ENCODE measurements at places on chromosomes 11 and 22. TPM values are rescaled to one million over a fixed set of nuclear protein-coding genes. Genes with fewer than 3 reads are reported as not detected.

GRM5 gene
- total RNA-seq = 0.04 TPM

- no peaks in the 10 kb centered on the region for H3K27me3 ChIP-seq
- peaks cover 2% of the 10 kb centered on the region for H3K4me1 ChIP-seq
- no peak overlapping the region for H3K4me3 ChIP-seq
- H3K27ac ChIP-seq = no peak overlapping the region
- peak; percentile 53 for DNase-seq
- peaks cover 60% of the 10 kb centered on the region for H3K36me3 ChIP-seq
Measured at GRCh38 chr11:73931039-73931645, 19.7 kb upstream of the DNAJB13 start.

DNA sequence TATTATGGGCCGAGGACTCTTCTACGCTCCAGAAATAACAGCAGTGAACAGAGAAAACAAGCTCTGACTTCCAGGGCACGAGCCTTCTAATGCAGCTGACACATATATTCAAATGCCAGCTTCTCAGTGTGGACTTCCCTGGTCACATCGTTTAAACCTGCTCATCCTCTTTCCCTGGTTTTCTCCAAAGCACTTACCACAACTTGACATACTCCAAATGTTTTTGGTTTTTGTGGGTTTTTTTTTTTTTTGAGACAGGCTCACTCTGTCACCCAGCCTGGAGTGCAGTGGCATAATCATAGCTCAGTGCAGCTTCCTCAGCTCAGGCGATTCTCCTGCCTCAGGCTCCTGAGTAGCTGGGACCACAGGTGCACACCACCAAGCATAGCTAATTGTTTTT is 105.5 kb downstream of the MICAL3 start:
- no peaks in the 10 kb centered on the region for H3K27me3 ChIP-seq
- no peaks in the 10 kb centered on the region for H3K36me3 ChIP-seq
- no peak overlapping the region for H3K4me3 ChIP-seq
- no peak for DNase-seq
- peaks cover 80% of the 10 kb centered on the region for H3K4me1 ChIP-seq

SYTL2 gene
- total RNA-seq = 65.7 TPM

DNA sequence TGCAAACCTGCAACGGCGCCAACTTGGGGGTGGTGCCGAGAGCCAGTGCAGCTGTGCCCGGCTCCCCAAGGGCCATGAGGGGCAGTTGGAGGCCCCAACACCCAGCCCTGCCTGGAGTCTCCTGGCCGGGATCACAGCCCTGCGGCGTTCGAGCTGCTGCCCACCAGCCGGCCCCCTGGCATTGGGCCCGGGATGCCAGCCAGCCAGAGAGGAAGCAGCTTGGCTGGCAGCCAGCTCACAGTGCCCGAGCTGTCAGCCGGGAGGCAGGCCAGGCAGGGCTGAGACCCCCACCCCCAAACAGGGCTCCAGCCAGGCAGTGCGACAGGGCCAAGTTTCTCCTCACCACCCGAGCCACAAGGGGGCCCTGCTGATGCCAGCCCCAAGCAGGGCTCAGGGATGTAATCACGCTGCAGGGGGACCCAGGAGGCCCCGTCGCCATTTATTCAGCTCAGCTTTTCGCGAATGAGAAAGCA is 26.0 kb upstream of the TCF20 start:
- DNase-seq = peak; percentile 78
- no peak overlapping the region for H3K4me3 ChIP-seq
- H3K36me3 ChIP-seq = no peaks in the 10 kb centered on the region

PAAF1 gene
- total RNA-seq = 23.6 TPM

MFNG gene
- total RNA-seq = 5.2 TPM

FOLH1 gene
- 1.3 TPM for total RNA-seq

CECR2 gene
- total RNA-seq = 10.3 TPM

PATL1 gene
- total RNA-seq = 8.2 TPM

DNA sequence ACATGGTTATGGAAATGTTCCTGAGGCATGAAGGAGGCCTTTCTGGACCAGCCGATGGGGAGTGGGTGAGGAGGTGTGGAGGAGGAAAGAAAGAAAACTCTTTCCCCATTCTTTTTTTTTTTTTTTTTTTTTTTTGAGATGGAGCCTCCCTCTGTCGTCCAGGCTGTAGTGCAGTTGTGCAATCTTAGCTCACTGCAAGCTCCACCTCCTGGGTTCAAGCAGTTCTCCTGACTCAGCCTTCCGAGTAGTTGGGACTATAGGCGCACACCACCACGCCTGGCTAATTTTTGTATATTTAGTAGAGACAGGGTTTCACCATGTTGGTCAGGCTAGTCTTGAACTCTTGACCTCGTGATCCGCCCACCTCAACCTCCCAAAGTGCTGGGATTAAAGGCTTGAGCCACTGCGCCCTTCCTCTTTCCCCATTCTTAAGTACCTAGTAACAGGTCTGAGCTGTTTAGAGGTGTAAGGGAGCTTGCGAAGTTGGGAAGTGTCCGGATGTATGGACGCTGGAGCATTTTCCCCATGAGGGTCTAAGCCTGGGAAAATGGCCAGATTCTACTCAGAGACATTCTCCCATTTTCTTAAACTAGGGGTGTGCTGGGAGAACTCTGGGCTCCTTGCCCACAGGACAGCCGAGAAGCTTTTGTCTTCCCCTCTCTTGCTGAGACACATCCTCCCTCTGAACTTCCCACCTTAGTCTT is 135.8 kb downstream of the TEAD1 start:
- H3K4me3 ChIP-seq = no peak overlapping the region
- peak overlapping the region; percentile 22 for H3K27ac ChIP-seq
- peaks cover 3% of the 10 kb centered on the region for H3K36me3 ChIP-seq
- no peaks in the 10 kb centered on the region for H3K27me3 ChIP-seq
- peaks cover 40% of the 10 kb centered on the region for H3K4me1 ChIP-seq

DNA sequence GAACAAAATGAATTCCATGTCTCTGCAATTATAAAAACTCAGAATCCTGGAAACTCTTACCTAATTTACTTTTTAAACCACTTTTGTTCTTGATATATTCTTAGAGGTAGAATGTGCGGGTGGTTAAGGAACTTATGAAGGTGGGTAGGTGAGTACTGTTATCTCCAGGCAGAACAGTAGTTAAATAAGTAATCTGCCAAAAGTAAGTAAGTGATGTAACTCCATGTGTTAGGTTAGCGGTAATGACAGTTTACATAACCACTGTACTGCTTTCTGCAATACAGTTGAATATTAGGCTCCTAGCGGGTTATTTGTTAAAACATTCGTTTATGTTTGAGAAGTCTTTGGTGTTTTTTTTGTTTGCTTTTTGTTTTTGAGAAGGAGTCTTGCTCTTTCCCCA is 7.1 kb downstream of the LARGE1 start:
- no peak for DNase-seq
- H3K4me1 ChIP-seq = peaks cover 11% of the 10 kb centered on the region
- H3K4me3 ChIP-seq = no peak overlapping the region

ELFN2 gene
- total RNA-seq = 0.35 TPM

KCNJ11 gene
- 12.9 TPM for total RNA-seq

TMPRSS6 gene
- not detected for total RNA-seq

- H3K4me3 ChIP-seq = no peak overlapping the region
- no peaks in the 10 kb centered on the region for H3K36me3 ChIP-seq
- H3K4me1 ChIP-seq = no peaks in the 10 kb centered on the region
- peak; percentile 83 for DNase-seq
- H3K27me3 ChIP-seq = no peaks in the 10 kb centered on the region
- H3K27ac ChIP-seq = no peak overlapping the region
Measured at GRCh38 chr11:79648766-79649520, 208.1 kb upstream of the TENM4 start.

- H3K27me3 ChIP-seq = no peaks in the 10 kb centered on the region
- H3K36me3 ChIP-seq = peaks cover 2% of the 10 kb centered on the region
- H3K4me1 ChIP-seq = no peaks in the 10 kb centered on the region
- no peak overlapping the region for H3K27ac ChIP-seq
- H3K4me3 ChIP-seq = no peak overlapping the region
- no peak for DNase-seq
Measured at GRCh38 chr22:38601221-38601764, 31.3 kb upstream of the DMC1 start.

CKAP5 gene
- 45.5 TPM for total RNA-seq

- DNase-seq = no peak
- H3K4me3 ChIP-seq = no peak overlapping the region
- peaks cover 11% of the 10 kb centered on the region for H3K4me1 ChIP-seq
- H3K36me3 ChIP-seq = no peaks in the 10 kb centered on the region
- H3K27ac ChIP-seq = no peak overlapping the region
Measured at GRCh38 chr11:104093426-104094280, 57.2 kb downstream of the DDI1 start.

GRCh38 chr11:126336671-126337101 is 18.8 kb upstream of the ST3GAL4 start:
- H3K36me3 ChIP-seq = peaks cover 36% of the 10 kb centered on the region
- no peak overlapping the region for H3K4me3 ChIP-seq
- no peaks in the 10 kb centered on the region for H3K27me3 ChIP-seq
- H3K27ac ChIP-seq = peak overlapping the region; percentile 60
- no peak for DNase-seq

SLC5A12 gene
- total RNA-seq = 0.04 TPM

GRCh38 chr22:50298937-50299784 is 8.3 kb downstream of the PLXNB2 start:
- H3K27ac ChIP-seq = no peak overlapping the region
- H3K36me3 ChIP-seq = peaks cover 17% of the 10 kb centered on the region
- peaks cover 62% of the 10 kb centered on the region for H3K4me1 ChIP-seq

ZNF215 gene
- total RNA-seq = 0.89 TPM

SLC22A12 gene
- not detected for total RNA-seq

DNA sequence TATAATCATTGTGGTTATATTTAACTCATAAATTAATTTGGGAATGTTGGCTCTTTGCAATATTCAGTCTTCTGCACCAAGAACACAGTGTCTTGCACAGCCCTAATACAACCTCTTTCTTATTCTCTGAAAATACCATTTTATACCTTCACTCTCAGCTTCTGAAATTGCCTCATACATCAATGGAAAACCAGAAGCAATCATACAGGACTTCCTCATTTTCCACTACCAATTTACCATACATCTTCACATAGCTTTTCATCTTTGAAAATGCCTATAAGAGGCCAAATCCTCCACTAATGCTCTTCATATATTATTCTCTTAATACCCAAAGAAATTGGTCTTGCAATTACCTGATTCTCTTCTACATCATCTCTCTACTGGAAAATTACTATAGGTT is 4.3 kb upstream of the OR2AG1 start:
- no peaks in the 10 kb centered on the region for H3K36me3 ChIP-seq
- DNase-seq = no peak
- no peaks in the 10 kb centered on the region for H3K4me1 ChIP-seq
- no peak overlapping the region for H3K27ac ChIP-seq

DEPDC7 gene
- 13.3 TPM for total RNA-seq

DNA sequence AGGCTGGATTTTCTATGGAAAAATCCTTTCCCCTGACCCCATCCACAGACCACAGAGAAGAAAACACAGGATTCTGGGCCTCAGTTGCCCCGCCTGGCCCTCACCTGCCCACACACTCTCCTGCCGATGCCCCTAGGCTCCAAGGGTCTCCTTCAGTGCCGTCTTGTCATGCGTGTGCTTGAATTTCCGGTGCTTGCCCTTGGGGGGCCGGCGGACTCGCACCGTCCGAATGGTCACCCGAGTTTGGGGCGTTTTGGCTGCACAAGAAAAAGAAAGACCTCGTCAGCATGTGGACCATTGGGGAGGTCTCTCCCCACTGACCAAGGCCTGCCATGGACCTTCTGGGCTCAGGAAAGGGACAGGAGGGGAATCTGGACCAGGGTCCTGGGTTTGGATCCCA is 19.2 kb downstream of the PDGFB start:
- H3K4me3 ChIP-seq = no peak overlapping the region
- H3K4me1 ChIP-seq = peaks cover 13% of the 10 kb centered on the region

DNA sequence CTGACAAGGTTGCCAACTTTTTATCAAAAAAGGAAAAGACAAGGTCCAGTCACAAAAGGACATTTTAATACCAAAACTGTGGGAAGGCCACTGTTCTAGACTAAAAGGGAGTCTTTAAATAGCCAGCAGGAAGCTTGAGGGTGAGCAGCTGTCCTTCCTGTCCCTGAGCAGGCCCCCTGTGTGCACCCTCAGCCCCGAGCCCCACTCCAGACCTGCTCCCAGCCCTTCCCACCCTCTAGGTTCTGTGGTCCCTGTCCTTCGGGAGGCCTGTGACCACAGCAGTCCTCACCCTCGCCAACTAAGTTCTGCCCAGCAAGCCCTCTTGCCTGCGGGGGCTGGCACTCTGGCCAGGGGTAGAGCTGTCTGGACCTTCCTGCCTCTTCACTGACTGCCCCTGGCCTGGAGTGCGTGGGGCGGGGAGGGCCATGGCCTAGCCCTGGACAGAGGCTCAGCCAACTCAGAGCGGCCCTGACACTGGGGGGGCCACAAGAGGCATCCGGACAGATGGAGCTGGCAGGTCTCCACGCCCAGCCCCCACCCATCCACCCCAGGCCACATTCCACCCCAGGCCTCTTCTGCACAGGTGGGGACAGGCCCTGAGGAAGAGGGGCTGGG is 1.6 kb upstream of the PLXNB2 start:
- H3K27ac ChIP-seq = peak overlapping the region; percentile 81
- no peak overlapping the region for H3K4me3 ChIP-seq
- H3K36me3 ChIP-seq = peaks cover 8% of the 10 kb centered on the region
- peak; percentile 45 for DNase-seq

DNA sequence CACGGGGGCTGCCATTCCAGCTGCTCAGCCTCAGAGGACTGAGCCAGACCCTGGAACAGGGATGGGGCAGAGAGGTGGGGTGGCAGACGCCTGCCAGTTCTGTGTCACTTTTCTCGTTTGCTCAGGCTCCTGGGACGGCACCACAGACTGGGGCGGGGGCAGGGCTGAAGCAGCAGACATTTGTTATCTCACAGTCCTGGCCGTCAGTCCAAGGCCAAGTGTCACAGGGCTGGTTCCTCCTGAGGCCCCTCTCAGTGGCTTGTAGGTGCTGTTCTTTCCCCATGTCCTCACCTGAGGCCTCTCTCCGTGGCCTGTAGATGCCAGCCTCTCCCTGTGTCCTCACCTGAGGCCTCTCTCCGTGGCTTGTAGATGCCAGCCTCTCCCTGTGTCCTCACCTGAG is 24.7 kb downstream of the TPCN2 start:
- no peaks in the 10 kb centered on the region for H3K4me1 ChIP-seq
- no peak for DNase-seq
- no peaks in the 10 kb centered on the region for H3K27me3 ChIP-seq
- H3K27ac ChIP-seq = no peak overlapping the region
- H3K4me3 ChIP-seq = no peak overlapping the region

GRCh38 chr11:15807827-15808226 is 548.5 kb downstream of the SOX6 start:
- H3K4me1 ChIP-seq = no peaks in the 10 kb centered on the region
- no peak overlapping the region for H3K4me3 ChIP-seq
- no peak for DNase-seq
- H3K36me3 ChIP-seq = no peaks in the 10 kb centered on the region

OR8G1 gene
- total RNA-seq = 0.09 TPM

TRPC6 gene
- total RNA-seq = 19.2 TPM

GRCh38 chr11:34910817-34911216 is 5.4 kb downstream of the APIP start:
- H3K27me3 ChIP-seq = no peaks in the 10 kb centered on the region
- peaks cover 5% of the 10 kb centered on the region for H3K4me1 ChIP-seq
- no peak for DNase-seq
- no peak overlapping the region for H3K27ac ChIP-seq
- peaks cover 7% of the 10 kb centered on the region for H3K36me3 ChIP-seq
- H3K4me3 ChIP-seq = no peak overlapping the region

SAMM50 gene
- total RNA-seq = 34.9 TPM

LMO1 gene
- 1.3 TPM for total RNA-seq

OR2AG2 gene
- 0.04 TPM for total RNA-seq

GRCh38 chr11:7533199-7534041 is 19.6 kb downstream of the PPFIBP2 start:
- H3K27me3 ChIP-seq = peaks cover 2% of the 10 kb centered on the region
- H3K36me3 ChIP-seq = no peaks in the 10 kb centered on the region
- H3K4me3 ChIP-seq = no peak overlapping the region

TIMM10 gene
- 44.1 TPM for total RNA-seq

Data from muscle of leg (tissue), 16 donors.